ENCODE measurements at places on chromosomes 2 and 18.

GRCh38 chr2:212124598-212124997, 414.0 kb downstream of the ERBB4 start:
- DNase-seq: no peak

DNA sequence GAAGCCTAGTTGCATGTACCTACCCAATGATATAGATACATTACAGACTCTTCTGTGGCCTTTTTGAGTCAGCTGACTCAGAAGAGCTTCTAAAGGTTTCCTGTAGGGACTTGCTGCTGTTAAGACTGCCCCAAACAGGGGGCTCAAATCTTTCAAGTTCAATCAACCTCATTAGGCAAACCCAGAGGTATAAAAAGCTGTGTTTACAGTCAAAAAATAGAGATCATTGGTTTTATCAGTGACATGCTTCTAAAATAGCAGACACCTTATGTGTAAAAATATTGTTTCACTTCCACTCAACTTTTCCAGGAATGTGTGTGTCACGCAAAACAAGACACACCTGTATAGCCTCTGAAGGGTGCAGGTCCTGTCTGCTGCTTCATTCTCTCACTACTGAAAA, 624.3 kb upstream of the FANCL start:
- DNase-seq: no peak

DNA sequence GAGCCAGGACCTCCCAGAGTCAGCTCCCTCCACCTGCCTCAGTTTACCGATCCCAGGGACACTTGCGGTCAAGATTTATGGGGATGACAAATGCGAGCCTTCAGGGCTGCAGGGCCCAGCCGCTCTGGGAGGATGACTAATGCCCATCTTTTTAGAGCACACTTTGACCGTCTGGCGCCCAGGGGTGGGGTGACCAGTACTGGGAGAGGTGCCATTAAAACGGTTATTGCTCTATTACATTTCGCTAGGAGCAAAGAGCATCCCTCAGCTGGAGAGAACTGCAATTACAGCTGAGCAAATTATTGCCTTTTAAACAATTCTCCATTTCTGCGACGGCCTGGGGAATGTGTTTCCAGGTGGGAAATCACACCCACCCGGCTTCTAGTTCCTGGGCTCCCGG, 42.6 kb upstream of the HPCAL1 start:
- no peak for DNase-seq

DNA sequence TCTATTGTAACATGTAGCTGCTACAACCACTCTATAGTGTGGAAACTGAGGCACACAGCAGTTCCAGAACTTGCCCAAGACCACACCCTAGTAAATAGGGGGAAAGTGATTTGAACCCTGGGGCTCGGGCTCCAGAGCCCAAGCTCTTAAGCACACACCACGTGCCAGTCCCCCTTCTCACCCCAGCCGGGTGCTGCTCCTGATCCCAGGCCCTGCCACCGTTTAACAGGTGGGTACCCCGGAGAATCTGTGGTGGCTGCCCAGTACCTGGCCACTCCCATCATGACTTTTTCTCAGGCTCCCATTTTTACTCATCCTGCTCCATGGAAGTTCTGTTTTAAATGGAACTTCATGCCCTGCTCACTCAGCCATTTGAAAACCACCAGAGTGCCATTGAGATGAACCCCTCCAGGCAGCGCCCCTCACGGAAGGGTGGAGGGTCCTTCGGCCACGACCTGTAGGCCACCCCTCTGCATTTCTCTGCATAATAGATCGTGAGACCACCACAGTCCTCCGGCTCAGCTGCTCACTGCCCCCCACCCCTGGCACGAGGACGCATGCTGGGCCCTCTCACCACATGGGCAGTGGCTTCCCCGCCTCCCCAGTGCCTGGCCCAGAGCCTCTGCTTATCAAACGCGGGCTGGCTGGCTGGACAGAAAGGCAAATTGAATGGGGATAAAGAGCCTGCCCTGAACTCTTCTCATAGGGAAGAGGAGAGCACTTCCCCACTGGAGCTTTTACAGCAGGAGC, 42.1 kb downstream of the TMEM37 start:
- DNase-seq: no peak
